ENCODE measurements at places on chromosomes 2 and 18.

DNA sequence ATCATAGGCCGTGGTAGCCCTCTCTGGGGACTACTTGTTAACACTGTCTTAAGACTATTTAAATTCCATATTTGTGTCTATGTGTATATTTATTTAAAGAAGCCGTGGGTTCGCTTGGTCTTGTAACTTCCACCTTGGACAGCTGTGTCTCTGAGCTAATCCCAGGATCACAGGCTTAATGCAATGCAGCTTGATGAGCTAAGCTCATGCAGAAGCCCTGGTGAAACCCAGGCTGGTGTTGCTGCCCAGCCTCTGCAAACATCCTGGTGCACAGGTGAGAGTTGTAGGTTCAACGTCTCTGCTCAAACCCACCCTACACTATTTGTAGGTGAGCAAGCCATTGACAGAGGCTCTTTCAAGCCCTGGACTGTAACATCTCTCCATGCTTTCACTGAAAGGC is 211.8 kb downstream of the FAM210A start:
- no peak for DNase-seq

GRCh38 chr2:112821682-112822081 is 14.9 kb downstream of the IL1B start:
- no peak for DNase-seq

DNA sequence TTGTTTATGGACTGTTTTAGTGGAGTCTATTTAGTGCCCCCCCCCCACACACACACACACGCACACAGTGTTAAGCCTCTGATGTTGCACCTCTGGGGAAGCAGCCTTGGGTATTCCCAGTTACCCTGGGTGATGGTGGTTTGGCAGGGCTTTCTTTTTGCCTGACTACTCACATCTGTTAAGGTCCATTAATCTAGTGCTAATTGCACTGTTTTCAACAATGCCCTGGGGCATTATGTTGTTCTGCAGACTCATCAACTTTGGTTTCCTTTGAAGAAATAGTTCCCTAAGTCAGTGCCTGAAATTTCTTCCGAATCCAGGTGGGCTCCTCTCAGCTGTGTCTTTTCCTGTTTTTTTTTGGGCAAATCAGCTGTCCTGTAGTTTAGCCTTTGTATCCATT is 34.7 kb downstream of the SPOPL start:
- no peak for DNase-seq

DNA sequence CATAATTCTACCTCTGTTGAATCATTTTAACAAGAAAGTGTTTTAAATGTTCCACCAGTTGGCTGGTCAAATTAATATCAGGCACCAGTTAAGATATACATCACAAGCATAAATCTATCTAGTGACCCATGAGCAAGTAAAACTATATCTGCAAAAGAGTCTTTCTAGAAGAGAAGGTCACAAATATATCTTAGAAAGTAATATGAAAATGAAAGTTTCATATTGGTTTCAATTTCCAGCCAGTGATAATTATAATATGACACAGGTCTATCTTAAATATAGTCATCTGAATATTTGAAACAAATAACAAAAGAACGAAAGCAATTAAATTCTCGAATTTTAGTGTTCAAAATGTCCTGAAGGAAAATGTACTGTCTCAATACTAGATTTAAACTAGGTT is 282.5 kb upstream of the KYNU start:
- no peak for DNase-seq

DNA sequence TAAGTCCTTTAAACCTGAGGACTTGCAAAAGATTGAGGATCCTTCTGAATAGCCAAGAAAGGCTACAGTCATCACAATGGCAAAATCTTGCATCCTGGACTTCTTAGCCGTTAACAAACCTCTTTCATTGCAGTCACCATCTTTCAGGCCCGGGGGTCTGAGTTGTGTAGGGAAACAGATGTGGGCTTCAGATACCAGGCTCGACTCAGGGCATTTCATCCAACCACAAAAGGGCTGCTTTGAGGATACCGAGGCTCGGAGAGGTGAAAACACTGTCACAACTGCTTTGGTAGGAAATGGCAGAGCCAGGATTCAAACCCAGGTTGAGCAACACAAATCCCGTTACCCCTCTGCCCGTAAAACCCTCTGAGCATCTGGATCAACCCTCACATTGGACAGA is 147.4 kb downstream of the TFCP2L1 start:
- DNase-seq: no peak

DNA sequence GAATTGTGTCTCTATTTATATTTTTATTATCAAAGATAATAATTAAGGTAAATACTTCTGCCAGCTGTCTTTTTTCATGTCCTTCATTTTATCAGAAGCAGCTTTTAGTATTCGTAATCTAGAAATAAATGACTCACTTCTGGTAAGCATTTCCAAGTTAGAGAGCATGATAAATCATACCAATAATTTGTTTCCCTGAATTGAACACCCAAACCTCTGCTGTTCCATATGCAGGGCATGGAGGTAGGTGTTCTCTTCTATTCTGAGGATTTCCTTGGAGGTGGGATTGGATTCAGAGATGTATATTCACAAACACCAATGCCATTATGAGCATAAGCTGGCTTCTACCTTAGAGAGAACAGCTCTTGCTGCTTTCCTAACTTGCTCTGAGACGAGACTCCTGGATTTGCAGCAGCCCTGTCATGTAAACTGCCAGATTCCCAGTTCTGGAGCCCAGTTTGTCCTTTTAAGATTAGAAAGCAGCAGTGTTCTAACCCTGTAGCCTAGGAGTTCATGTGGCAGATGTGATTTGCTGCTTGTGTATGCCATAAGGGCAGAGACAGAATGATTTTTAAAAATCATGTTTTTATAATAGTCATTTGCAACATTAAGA is 47.5 kb downstream of the SKA1 start:
- DNase-seq: no peak
